ENCODE measurements at places on chromosomes 1 and 21. TPM values are rescaled to one million over a fixed set of nuclear protein-coding genes. Genes with fewer than 3 reads are reported as not detected.

The CTH gene
- 15.7 TPM for polyA plus RNA-seq

DNA sequence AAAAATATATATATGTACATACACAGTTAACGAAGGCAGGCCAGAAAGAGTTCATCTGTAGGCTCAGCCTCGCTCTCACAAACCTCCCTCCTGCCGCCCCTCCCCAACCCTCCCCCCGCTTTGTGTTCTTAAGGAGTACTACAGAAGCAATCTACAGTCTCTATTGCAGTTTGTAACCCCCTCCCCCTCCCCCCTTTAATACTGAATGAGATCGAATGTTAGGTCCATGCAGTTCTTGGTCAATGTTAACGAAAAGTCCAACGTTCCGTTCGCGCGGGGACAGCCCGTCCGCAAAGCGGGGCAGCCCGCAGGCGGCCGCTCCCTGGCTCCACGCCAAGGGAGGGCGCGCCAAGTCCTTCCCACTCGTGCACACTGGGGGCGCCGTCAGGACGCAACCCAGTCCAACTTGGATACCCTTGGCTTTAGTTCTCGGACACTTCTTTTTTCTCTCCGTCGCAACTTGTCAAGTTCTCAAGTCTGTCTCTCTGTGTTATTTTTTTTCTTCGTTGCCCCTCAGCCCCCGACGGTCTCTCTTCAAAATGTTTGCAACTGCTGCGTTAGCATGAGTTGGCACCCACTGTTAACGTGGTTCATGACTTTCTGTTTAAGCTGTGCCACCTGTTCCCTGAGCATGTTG lies 2.2 kb downstream of the JUN start:
- DNase-seq = no peak

DNA sequence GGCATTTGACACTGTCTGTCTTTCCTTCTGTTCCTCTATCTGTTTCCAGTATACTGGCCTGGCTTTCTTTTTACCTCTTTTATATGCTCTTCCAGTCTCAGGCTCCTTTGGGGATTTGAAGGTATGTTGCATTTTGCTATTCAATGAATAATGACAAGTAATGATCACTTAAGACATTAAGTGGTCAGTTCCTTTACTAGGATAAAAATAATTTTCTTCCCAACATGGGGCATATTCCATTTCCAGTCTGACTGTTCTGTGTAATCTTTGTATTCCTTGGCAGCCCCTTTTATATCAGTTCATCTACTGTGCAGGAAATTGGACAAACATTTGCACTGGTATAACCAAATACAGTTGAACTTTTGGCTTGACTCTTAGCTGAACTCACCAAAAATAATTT lies 15.6 kb downstream of the METTL18 start:
- DNase-seq = no peak

DNA sequence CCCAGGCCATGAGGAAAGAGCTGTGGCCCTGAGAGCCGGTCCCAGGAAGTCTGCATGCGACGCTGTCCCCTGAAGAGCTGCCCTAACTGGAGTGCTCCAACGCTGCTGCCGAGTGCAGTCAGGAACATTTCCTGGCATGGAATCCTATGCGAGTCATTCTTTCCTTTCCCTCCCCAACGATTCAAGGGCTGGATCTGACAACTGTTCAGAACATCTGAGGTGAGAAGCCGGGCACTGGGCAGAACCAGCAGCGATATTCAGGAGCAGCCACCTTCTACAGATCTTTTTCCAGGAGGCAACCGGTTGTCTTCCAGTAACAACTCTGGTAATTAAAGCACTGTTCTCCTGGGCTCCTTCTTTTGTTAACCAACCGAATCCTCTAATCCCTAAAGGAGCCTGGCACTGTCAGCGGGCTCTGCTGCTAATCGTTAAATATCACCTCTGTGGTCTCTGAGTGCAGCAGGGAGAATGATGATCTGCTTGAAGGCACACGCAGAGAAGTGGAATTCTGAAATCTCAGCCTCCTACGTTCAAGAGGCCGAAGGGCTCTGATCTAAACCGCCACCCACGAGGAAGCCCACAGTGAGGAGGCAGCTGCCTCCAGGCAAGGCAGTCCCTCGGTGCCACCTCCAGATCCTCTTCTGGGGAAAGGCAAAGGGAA lies 55.8 kb downstream of the SLC45A1 start:
- no peak for DNase-seq

- DNase-seq = peak; percentile 35
These were observed 26.8 kb downstream of the TMEM201 start for GRCh38 chr1:9615316-9616063.

DNA sequence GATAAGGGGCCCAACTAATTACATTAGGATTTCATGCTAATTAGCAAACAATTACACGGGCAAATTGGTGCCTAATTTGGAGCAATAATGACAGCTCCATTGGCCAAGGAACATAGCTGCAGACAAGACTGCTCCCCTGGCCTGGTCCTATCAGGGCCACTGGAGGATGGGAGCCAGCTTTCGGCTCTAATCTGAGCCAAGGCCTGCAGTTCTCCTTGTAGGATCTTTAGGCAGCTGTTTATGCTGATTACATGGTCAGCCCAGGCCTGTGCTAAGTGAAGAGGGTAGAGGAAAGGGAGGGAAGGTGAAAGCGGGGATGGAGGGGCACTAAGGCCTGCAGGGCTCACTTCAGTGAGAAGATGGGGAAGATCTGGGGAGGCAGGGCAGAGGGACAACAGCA lies 12.4 kb upstream of the ADGRB2 start:
- DNase-seq = no peak

All from HepG2 (cell line).